RWPE1 (cell line): ENCODE measurements at places on chromosomes 6 and 20.

DNA sequence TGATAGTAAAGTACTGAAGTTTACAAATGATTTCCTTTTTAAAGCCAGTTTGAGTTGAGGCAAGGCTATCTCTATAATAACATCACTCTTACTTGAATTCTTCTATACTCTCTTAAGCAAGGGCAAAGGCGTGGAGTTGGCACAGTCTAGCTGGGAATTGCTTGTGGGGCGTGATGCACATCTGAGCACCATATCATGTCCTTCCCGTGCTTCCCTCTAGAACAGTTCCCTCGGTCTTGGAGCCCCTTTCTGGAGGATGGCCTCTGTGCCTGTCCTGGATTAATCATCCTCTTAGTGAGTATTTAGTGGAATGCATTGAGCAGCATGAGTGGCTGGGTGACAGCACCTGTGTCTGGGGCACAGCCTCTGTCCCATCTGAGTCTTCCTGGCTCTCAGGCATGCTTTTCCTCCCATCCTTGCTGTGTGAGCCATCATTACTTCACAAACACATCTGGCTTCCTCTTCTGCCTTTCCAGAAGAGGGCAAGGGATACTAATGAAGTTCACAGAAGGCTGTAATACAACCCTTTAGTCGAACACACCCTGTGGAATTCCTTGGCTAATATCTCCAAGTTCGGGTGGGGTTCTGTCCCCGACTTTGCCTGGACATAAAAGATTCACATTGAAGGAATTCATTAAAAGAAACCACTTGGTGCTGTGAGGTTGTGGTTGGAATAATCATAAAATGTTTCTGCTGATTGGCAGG lies 188.2 kb downstream of the FNDC1 start:
- DNase-seq = no peak

- DNase-seq = no peak
Observed at GRCh38 chr6:127912914-127913313, 12.1 kb upstream of the THEMIS start.

DNA sequence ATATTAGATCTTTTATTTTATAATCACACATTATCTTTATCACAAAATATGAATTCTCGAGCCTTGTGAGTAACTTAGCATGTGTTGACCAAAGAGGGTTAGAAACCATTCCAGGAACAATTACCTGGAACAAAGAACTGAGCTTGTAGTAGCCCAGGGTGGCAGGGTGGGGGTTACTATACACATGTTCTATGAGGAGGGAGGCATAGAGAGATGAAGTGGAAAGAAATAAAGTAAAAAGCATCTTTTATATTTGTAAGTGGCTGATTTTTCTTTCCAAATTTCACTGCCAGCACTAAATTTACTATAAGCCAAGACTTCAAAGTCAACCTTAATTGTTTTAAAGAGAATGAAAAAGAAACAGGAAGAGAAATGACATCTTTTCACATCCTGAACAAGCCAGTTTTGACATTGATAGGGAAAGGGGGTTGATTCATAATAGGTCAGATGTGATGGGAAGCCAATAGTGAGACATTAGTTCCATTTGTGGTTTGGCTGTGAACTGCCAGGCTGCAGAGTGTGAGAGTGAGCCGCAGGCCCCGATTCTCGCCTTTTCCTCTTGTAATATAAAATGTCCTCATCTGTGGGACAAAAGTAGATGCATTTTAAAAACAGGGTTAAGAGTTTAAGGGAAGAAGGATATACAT lies 52.7 kb upstream of the MYB start:
- DNase-seq = no peak

DNA sequence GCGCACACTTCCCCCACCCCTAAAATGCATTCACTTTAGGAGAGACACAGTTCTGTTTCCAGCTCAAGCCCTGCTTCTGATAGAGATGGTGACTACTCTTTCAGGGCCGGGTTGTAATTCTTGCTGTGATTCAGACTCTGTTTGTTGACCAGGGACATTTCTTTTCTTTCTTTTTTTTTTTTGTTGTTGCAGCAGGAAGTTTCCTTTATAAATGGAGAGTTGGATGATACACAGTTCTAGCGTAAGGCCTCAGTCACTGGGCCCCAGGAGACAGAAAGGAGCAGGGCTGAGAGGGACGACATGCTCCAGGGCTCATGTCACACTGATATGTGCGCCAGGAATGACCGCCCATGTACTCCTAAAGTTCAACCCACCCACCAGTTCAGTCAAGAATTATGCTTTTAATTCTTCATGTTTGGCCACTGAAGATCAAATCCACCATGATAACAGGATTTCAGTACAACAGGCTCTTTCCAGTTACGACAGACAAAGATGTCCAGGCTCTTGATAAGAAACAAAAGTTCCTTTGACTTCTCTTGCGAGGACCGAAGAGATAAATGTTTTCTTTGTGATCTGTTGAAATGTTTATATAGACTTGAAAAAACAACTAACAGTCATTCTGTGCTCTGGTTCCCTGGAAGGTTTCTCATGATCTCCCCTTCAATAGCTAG lies 142.5 kb downstream of the CD164 start:
- DNase-seq = no peak

DNA sequence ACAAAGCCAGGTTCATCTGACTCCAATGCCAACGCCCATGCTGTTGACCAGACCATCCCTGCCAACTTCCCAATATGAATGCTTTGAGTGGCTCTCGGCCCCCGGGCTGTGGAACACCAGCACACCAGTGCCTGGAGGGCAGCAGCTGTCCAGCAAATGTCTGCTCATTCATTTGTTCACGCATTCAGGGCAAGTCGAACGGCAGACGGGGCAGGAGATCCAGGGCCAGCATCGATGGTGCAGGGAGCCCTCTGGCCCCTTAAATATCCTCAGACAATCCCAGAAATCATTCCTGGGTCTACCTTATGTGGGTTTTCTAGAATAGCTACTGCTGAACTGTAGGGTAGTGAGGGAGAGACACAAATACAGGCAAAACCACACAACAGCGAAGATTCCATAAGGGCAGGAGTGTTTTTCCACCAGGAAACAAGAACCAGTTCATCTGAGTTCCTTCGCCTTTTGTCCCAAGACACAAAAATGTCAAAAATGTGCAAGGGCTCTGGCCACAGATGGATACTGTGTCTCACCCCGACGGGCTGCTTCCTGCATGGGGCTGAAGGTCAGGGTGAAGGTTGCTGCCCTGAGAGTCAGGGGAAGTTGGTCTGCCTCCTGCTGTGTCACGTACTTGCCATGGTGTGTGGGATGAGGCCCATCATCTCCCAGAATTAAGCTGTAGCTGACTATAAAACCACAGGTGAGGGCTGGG lies 15.5 kb downstream of the RIPOR3 start:
- no peak for DNase-seq

GRCh38 chr20:41497186-41497895 lies 120.8 kb downstream of the CHD6 start:
- DNase-seq = no peak

GRCh38 chr20:25146976-25147375 lies 48.5 kb upstream of the ENTPD6 start:
- no peak for DNase-seq

DNA sequence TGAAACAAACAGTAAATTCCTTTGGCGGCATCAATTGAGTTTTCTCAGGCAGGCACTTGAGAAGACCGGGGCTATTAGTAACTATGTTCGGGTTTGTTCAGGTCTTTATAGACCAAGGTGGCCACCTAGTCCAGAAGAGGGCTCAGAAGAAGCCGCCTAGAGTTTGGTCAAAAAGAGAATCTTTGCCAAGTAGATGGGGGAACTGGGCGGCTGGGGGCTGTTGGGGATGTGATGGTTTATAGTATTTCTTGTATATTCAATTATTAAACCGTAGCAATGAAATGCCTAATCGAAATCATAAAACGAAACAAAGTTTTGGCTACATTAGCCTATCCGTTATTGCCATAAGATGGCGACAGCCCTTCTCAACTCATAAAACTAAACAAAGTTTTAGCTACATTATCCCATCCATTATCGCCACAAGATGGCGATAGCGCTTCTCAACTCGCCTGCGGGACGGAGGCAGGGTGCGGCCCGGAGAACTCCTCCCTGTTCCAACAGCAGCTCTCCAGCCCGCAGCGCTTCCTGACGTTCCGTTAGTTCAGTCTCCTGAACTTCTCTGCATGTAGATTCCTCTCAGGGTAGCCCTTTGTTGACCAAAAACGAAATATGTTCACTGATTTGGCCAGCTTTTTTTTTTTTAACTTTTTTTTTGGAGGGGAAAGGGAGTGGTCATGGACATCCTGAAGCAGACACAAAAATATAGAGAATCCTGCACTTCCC lies 120.5 kb upstream of the PRSS16 start:
- peak; percentile 71 for DNase-seq

- no peak for DNase-seq
Observed at GRCh38 chr6:136784910-136785746, 7.1 kb downstream of the MAP3K5 start.

- no peak for DNase-seq
Observed at GRCh38 chr20:48382304-48382703, 445.5 kb downstream of the PREX1 start.

GRCh38 chr6:19478273-19478672 lies 358.9 kb upstream of the ID4 start:
- DNase-seq = no peak

- no peak for DNase-seq
Observed at GRCh38 chr6:144989319-144990107, 704.4 kb downstream of the UTRN start.

GRCh38 chr20:44033344-44033743 lies 118.7 kb downstream of the TOX2 start:
- no peak for DNase-seq

- DNase-seq = peak; percentile 99
Observed at GRCh38 chr20:51985013-51985415, 182.7 kb upstream of the SALL4 start.

DNA sequence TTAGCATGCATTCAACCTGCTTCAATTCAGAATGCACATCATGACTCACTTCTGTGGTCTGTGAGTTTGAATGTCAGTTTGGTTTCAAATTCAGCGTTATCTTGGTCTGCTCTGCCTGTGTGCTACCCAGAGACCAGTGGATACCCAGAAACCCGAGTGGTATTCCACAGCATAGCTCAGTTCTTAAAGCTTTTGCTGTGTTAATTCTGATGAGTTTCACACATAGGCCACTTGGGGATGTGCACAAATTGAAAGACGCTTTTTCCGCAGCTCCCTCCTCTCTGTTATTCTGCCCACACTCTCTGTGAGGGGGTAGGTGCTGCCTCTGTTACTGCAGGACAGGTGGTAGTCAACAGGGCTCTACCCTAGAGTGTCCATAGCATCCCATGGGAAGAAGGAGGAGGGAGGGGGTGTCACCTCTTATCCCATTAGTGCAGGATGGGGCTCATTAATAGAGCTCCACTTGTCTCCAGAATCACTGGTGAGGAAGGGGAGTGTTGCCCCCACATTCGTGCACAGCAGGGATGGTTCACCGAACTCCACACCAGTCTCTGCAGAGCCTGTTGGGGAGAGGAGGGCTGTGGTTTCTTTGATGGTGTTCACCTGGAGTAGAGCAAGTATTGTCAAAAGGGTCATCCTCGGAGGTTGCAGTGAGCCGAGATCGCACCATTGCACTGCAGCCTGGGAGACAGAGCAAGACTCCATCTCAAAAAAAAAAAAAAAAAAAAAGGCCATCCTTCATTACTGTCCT lies 29.2 kb upstream of the SDCBP2 start:
- no peak for DNase-seq

DNA sequence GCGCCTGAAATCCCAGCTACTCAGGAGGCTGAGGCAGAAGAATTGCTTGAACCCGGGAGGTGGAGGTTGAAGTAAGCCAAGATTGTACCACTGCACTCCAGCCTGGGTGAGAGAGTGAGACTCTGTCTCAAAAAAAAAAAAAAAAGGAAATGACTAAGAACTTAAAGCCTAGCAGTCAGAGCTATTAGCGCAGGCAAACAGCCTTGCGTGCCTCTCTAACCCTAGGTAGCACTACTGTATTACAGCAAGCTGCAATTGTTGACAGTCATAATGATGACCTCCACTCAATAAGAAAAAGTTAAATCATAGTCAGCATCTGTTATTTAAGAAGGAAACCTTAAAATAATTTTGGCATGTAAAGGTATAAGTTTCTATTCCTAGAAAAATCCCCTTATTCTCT lies 14.4 kb downstream of the GSS start:
- no peak for DNase-seq

DNA sequence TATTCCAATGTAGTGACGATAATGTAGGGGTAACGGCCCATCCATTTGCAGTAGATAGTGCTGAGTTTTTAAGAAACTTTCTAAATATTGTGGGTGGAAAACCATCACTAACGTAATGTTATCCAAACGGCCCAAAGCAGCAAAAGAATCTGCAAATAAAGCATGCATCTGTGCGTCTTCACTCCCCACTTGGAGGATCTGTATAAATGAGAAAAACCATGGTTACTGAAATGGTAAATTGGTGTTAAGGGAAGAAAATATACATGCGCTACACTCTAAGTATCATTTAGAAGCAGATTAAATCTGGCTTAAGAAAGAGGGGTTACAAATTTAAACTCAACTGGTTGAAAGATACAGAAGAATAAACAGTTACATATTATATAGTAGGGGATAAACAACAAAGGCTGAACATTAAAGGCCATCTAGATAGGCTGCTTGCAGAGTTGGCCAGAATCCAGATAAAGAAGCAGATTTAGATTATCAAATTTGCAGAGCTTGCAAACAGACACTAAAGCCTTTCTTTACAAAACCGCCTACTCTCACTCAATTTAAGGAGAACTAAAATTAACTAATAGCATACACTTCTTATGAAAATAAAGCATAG lies 93.3 kb downstream of the SESN1 start:
- DNase-seq = no peak

DNA sequence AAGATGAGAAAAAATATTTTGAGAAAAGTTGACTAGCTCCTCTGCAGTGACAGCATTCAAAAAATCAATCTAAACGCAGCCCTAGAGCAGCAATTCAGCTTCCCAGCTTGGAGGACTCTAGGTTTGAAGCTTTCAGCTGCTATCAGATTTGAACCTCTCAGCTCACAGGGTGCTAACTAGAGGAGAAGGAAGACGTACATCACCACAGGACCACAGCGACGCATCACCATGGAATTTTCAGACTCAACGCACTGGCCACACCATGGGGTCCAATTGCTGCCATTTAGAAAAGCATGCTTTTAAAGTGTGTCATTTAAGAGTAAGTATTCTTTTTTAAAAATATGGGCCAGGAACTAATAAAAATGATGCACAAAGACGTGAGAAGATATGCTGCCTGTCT lies 45.0 kb upstream of the FUCA2 start:
- DNase-seq = no peak

- no peak for DNase-seq
Observed at GRCh38 chr6:163948250-163948649, 533.7 kb downstream of the QKI start.

DNA sequence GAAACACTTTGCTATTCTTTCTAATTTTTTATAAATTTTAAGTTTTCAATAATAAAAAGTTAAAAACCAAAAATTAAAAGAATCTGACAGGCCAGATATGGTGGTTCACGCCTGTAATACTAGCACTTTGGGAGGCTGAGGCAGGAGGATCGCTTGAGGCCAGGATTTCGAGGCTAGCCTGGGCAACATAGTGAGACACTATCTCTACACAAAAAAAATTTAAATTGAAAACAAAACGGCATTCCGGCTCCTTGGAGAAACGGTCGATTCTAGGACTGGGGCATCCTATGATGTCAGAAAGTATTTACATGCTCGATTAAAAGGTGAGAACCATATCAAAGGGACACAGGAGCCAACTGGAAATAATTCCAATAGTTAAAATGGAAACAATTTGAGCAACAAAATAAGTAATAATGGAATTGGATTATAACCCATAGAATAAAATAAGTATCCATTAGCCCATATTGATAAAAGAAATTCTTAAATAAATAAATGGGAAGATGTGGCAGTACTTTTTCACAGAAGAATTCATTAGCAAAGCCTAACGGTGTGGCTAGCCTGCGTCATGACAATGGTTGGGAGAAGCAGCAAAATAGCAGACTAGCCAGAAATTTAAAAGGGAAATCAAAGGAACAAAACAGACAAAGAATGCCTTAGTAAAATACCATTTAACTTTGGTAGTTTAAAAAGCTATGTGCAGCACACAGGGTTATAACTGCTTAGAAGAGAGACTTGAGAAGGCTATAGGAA lies 21.3 kb downstream of the HLA-E start:
- no peak for DNase-seq
